Stimulated activated CD4-positive, alpha-beta T cell treated with anti-CD3 and anti-CD28 coated beads, Interleukin-2, amount 100 ng/mL, for 48 hours (primary cell): ENCODE measurements at places on chromosomes 2 and 18.
A peak's percentile ranks its signal among the peaks of the same experiment; 100 is the strongest.

DNA sequence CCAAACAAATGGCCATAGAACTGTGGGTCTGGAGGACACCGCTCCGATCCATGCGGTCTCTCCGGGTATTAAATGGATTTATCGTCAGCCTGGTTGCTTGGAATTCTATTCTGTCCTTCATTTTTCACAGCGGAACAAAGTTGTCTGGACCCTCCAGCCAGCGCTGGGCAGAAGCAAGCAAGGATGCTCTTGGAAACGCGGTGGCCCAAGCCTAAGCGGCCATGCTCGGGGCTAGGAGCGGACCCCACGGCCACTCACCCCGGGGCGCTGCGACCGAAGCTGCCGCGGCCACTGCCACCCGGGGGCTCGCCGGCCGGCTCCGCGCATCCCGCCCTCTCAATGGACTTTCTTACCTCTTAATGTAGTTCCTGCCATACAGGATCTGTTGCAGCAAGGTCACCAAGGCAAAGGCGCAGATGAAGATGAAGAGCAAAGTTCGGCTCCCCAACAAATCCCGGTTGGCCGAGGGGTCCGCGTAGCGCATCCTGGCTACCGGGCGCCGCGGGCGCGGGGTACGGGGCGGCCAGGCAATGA, 761 bp downstream of the ST8SIA5 start:
- no peak for DNase-seq

DNA sequence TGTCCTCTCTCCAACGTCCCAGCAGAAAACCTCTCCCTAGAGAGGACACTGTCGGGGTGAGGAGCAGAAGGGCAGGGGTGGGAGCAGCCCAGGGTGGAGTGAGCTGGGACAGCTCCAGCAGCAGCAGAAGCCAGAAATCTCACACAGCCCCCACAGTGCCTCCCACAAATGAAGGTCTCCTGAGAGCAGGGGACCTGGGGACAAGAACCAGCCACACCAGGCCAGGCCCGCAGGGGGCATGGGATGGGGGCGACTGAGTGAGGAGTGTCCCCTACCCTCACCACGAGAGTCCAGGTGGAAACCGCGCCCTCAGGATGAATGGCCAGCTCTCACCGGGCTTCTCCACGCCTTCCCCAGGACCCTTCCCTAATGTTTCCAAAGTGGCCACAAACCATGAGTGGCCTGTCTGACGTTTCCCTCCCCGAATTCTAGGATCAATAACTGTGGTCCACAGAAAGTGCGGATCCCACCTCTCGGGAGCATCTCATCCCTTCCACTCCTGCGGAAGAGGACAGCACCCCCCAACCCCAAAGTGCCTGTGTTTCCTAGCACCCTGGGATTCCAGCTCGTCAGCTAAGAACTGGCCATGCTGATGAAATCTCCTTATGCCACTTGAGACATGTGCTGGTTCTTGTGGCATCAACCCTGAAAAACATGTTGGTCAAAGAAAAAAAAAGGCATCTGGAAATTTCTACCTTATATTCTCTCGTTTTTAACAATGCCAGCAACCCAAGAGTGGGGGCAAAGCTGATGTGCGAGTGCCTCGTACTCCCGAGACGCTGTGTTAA, 121.1 kb downstream of the HDAC4 start:
- DNase-seq, result no peak

DNA sequence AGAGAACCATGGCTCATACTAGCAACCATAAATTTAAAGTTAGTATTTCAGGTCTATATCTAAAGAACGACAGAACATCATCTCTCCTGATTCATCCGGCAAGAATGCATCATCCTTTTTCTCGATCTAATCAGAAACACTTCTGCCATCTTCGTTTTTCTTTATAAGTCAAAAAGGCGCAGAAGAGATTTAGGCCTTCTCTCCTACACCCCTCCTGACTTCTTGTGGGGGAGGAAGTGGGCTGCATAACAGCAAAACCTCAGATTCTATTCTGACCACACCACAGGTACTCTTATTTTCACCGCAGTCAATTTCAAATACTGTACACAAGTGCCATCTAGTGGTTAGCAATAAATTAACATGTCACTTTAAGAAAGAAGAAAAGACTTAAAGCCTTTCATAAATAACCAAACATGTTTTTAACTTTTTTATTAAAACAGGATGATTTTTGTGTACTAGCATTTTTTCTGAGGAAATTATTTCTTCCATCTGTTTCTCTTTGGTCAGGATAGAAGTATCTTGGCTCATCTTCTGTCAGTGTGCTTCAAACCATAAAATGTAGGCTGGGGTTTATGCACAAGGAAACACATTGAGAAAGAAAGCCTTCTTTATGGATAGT, 48.4 kb upstream of the PIK3C3 start:
- peak; percentile 2 for DNase-seq

DNA sequence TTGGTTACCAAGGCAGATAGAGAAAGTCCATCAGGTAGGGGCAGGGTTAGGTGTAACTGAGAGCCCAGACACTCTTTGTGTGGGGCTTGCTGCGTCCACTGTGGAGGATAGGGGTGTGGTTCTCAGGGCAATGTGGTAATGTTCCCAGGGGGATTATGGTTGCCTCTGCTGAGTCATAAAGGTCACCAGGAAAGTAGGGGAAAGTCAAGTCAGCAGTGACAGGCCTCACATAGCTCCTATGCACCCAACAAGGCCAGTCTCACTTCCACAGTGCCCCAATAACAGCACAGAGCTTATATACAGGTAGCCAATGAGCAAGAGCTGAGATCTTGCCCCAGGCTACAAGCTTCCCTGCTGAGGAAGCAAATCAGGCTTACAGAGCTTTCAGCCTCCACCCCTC, 1438.0 kb upstream of the ZEB2 start:
- no peak for DNase-seq

DNA sequence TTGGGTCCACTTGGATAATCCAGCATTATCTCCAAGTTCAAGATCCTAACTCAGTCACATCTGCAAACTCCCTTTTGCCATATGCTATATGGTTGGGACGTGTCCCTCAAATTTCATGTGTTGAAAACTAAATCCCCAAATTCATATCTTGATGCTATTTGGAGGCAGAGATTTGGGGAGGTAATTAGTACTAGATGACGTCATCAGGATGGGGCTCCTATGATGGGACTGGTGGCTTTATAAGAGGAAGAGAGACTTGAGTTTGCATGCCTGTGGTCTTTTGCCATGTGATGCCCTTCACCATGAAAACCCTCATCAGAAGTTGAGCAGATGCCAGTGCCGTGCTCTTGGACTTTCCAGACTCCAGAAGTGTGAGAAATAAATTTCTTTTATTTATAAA, 16.8 kb upstream of the SMAD4 start:
- no peak for DNase-seq

DNA sequence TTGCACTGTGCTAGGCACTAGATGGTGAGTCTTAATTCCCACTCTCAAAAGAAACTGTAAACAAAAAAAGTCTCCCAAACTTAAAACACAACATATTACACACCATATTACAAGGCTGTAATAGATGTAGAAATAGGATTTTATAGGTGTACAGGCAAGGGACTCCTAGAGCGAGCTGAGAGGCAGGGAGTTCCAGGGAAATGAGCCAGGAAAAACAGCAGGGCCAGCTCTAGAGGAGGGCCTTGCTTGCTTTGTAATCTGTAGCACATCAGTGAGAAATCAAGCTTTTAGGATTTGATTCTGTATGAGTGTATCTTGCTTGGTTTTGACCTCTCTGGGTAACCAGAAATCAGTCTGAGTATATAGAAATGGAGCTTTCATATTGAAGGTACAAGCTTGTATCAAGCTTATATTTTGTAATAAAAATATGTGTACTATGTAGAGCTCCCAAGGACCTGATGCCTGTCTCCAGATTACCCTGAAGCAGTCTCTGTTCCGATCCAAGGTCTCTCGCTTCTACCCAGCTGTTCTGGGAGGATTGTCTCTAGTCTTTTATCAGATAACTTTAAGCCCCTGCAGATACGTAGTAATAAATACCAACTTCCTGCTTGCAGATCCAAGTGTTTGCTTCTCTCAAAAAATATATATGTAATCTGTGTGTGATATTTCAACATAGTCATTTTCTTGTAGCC, 73.0 kb downstream of the MYO1B start:
- no peak for DNase-seq

GRCh38 chr2:172708247-172708646, 27.4 kb upstream of the RAPGEF4 start:
- DNase-seq, result no peak

DNA sequence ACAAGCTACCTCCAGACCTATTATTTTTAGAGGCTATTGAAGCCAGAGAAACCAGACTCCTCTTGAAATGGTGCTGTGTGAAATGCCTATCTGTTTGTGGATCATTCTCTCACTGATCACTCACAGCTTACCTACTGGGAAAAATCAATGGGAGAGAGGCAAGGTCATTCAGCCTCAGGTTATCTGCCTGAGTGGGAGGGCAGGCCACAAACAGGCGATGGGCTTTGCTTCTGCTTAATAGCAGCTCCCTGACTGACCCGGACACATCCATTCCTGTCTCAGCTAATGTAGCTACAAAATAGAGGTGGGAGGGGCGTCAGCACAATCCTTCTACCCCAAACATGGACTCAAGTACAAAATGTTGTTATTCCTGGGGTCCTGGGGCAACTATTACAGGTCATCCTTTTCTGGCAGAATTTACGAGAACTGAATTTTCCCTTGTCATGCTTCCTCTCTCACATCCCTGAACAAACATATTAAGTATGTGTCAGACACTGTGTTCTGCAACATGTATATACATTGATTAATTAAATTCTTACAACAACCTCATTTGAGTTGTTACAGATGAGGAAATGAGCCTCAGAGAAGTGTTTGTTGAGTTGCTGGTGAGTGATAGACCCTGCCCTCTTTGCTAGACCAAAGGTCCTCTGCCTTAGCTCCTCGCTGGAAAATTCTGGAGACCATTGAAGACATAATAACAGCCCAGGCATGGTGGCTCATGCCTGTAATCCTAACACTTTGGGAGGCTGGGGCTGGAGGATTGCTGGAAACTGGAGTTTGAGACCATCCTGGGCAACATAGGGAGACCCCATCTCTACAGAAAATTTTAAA, 60.5 kb downstream of the CDK15 start:
- no peak for DNase-seq

- no peak for DNase-seq
These were observed 156.7 kb downstream of the EVA1A start for GRCh38 chr2:75403991-75404428.

DNA sequence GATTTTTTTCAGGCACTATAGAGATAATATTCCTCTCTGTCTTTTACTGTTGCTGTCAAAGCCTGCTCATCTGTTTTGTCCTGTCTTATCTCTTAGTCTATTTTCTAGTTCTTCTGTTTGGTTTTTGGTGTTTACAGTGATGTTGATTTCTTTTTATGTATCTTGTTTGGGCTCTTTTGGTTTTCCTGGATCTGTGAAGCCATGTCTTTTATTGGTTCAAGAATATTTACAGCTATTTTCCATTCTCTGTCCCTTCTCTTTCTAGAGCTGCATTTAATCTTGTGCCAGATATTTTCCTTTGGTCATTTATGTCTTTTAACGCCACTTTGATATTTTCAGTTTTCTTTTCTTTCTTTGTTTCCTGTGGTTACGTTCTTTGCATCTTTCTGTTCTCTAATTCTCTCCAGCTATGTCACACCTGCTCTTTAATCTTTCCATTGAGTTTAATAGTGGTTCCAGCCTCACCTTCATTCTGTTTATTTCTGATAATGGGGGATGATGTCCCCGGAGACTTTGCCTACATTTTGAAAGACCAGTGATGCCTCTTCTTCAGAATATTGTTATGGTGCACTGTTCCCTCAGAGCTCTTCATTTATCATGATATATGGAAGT, 32.0 kb downstream of the SMCHD1 start:
- DNase-seq, result no peak

DNA sequence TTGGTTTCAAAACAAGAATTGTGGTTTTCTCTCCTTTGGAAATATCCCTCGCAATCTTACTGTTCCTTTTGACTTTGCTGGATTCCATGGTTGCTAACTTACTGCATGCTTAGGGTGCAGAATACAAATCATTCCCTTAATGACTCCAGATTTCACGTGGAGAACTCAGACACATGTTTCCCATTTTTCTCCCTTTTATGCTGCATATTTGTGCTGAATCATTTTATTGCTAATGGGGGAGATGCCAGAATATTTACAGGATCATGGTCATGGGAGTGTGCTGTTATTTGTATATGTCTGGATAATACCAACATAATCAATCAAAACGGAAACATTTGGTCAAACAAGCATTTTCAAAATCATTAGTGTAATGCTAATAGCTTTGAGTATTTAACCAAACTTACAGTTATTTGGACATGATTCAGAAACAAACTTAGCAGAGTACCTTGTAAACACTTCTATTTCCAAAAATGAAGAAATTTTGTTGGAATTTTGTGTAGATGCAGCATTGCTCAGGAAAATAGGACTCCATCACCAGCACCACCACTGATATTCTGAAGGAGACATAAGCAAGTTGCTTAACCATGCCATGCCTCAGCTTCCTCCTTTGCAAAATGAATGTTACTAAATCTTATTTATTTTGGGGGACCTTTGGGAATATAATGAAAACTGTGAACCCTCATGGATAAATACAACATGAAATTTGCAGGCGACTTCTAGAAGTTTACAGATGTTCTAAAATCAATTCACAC, 122.5 kb upstream of the RND3 start:
- DNase-seq, result no peak

DNA sequence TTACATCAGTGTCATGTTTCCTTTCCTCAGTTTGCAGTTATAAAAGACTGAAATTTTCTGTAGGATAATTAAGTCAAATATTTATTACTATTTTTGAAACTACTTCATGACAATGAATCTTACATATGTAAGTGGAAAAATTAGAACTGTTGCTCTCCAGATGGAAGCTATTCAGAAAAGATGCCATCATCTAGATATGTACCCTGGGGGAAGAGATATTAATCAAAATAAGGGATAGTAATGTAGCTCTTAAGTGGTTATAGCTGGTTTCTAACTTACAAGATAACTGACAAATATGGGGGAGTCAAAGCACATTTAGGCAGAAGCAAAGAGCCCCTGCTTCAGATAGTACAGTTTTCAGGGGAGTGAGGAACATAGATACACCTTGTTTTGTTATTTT, 38.1 kb upstream of the PAX3 start:
- no peak for DNase-seq
